ENCODE measurements at places on chromosomes 16 and 17.
A peak's percentile ranks its signal among the peaks of the same experiment; 100 is the strongest.

DNA sequence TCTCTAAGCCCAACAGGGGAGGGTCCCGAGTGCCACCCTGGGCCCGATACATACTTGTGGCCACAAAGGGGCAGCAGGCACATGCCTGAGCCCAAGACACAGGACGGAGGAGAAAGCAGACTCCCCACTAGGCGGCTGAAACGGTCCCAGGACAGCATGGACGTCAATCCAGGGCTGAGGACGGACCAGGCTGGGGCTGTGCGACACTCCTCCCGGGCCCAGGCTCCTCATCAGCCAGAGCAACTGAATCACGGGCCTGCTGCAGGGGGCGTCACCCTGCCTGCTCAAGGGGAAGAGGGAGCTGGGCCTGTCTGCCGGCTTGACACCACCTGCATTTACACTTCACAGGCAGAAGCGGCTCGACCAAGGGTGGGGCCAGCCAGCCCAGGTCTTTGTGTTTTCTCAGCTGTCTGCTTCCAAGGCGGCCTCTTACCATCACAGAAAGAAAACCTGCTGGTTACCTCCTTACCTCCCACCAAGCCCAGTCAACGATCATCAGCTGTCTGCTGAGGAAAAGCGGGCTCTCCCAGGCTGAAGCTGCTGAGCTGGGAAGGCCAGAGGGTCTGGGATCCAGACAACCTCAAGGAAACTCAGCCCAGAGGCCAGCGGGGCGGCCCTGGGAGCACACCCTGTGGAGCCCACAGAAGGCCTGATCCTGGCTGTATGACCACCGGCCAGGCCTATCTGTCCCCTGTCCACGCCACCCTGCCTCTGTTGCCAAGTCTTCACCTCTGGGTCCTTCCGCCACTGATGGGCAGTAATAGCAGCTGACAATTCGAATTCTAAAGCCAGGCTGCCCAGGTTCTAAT is 26.4 kb downstream of the KIFC3 start:
- DNase-seq, result no peak

DNA sequence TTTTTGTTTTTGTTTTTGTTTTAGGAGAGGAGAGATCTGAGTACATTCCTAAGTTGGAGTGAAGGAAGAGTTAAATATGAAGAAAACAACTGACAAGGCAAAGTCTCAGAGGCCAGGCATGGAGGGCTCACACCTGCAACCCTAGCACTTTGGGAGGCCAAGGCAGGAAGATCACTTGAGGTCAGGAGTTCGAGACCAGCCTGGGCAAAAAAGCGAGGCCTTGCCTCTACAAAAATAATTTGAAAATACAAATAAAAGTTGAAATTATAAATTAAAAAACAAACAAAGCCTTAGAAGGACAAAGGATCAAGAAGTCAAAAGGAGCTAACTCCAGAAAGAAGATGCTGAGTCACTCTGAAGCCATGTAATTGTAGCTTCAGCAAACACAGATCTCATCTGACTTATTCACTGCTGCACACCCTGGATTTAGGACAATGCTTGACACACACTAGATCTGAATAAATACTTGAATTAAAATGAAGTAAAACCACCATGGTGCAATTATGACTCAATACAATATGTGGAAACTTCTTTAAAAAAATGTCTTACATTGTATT is 9.1 kb downstream of the CEP20 start:
- no peak for DNase-seq

GRCh38 chr17:4307179-4307930 is 43.6 kb upstream of the ANKFY1 start:
- no peak for DNase-seq

- peak; percentile 71 for DNase-seq
Measured at GRCh38 chr17:44901411-44901921, 2.2 kb upstream of the EFTUD2 start.

Data from lung microvascular endothelial cell (primary cell).